ENCODE measurements at places on chromosomes 2 and 18.

DNA sequence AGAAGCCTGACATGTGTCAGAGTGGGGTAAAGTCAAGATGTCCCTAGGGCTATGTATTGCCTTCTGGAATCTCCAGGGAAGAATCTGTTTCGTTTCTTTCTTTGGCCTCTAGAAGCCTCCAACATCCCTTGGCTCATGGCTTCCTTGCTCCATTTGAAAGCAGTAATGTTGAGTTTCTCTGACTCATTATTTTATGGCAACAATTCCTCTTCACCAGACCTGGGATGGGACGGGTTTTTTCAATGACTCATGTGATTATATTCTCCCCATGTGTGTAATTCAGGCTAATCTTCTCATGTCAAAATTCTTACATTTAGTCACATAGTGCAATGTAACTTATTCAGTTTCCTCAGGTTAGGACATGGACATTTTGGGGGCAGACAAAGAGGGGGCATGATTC is 1038.6 kb downstream of the CBLN2 start:
- DNase-seq, result no peak

DNA sequence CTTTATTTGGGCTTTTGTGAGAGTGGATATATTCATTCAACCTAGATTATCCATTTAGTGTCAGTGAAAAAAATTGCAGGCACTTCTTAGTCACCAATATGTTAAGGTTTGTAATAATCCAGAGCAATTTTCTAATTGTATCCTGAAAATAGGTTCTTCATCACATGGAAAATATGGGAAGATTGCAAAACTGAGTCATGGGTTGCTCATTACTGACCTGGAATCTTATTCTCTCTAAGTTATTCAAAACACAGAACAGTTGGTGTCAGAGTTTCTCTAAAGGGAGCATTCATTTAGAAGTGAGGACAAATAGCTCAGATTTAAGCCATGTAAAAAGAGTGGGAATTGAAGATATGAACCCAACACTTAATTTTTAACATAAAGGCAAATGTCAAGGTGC is 181.3 kb downstream of the IKZF2 start:
- no peak for DNase-seq

DNA sequence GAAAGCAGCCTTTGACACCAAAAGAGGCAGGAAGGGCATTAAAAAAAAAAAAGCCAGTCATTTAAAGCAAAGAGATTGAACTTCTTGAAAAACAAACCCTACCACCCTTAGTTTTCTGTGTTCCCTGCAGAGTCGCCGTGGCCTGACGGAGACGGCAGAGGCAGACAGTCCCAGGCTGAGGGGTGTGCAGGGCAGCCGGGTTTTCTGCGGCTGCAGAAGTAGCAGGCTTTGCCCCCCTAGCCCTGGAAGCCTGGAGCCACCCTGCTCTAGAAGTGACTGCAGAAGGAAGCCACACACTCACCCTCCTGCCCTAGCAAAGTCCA is 2.8 kb downstream of the INPP5D start:
- DNase-seq, result no peak

GRCh38 chr2:155250800-155251199 is 552.3 kb downstream of the KCNJ3 start:
- DNase-seq, result peak; percentile 37

- no peak for DNase-seq
Measured at GRCh38 chr2:216687646-216688045, 7.7 kb downstream of the IGFBP5 start.

DNA sequence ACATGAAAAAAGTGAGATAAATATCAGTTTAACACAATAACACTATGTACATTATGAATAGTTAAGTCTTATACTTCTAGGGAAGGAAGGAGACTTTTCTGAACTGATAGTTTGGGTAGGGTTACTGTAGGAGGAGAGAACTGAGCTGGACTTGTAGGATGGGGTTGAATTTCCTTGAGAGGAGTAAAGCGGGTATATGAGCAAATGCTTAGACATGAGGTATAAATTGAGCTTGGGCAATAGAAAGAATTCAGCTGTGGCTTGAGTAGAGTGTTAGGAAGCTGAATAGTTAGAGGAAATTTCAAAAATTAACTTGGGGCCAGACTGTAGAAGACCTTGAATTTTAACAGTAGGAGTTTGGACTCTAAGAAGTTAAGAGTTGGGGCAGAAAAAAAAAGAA is 45.1 kb downstream of the LCLAT1 start:
- no peak for DNase-seq

GRCh38 chr18:48885924-48886400 is 64.8 kb downstream of the SMAD7 start:
- no peak for DNase-seq

GRCh38 chr2:50395605-50396297 is 636.2 kb downstream of the NRXN1 start:
- no peak for DNase-seq

DNA sequence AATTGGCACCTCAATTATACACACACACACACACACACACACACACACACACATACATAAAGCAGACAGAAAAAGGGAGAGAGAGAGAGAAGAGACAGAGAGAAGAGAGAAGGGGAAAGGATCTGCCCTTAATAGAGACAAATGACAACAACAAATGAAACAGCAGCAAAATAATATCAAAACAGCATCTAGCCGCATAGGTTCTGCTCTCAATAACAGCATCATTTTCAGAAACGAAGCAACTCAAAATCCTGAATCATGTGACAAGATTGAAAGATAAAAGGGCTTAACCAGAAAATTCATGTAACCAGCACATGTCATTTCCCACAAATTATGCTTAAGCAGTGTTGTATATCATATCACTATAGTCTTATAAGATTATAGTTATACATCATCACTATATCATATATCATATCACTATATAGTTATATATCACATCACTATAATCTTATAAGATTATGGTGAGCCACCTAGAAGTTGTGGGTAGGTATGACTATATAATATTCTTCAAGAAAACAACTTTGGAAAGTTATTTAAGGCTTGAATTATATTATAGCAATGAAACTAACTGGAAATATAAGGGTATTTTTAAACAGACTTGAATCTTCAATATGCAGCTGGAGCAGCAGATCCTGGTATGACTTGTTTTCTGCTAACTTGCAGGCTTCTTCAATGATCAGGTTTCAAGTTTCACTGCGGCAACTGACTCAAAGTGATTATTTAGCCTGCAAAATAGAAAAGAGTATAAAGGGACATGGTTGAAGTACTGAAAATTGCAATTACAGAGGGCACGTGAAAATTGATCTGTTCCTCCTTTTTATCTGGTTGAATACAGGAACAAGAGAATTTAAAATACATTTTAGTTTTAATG is 16.1 kb upstream of the VPS54 start:
- DNase-seq, result no peak

GRCh38 chr2:15729001-15729400 is 137.3 kb downstream of the DDX1 start:
- DNase-seq, result no peak

DNA sequence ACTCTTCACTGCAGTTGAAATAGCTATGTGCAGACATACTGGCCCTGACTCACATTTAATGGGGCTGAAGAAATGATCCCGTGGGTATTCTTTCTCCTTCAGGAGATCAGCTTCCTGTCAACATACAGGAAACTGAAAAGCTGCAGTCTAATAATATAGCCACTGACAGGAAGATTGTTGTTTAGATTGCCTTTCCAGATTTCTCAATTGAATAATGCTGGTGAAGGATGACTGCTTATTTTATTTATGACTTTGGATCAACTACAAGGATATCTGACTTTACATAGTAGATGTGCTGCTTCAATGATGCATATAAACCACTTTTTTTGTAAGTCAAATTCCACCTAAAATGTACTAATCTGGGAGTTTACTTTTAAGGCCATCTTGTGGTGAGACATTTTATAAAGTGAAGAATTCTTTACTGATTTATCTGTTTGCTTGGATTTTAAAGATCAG is 93.4 kb upstream of the MAP4K3 start:
- DNase-seq, result no peak

GRCh38 chr2:239629926-239630617 is 229.3 kb upstream of the HDAC4 start:
- DNase-seq, result no peak

DNA sequence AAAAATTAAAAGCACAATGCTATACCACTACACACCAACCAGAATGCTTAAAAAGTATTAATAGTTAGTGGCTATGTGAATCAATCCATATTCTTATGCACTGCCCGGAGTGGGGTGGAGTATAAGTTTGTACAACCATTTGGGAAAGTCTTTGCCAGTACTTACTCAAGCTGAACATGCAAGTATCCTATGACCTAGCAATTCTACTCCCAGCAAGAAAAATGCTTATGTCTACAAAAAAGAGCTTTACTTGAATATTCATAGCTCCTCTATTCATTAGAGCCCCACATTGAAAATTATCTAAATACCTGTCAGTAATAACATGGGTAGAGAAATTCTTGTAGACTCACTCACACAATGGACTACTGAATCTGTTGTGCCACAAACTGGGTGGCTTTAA is 21.4 kb upstream of the CNOT11 start:
- DNase-seq, result no peak

DNA sequence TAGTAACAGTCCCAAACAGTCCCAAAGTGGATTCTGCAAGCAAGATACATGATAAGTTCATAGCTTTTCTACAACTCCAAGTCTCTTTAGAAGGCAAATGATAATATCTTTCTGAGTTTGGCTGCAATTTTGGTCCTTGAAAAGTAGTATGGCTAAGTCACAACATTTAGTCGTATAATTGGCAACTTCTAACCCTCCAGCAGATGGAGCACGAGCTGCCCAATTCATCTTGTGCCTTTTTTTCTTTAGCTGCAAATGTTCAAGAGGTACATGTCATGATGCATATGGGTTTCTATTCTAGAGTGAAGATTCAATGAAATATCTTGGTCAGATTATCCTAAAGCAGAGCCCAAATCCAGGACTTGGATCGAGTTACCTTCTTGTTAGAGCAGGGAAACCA is 127.0 kb upstream of the KLHL14 start:
- DNase-seq, result no peak

DNA sequence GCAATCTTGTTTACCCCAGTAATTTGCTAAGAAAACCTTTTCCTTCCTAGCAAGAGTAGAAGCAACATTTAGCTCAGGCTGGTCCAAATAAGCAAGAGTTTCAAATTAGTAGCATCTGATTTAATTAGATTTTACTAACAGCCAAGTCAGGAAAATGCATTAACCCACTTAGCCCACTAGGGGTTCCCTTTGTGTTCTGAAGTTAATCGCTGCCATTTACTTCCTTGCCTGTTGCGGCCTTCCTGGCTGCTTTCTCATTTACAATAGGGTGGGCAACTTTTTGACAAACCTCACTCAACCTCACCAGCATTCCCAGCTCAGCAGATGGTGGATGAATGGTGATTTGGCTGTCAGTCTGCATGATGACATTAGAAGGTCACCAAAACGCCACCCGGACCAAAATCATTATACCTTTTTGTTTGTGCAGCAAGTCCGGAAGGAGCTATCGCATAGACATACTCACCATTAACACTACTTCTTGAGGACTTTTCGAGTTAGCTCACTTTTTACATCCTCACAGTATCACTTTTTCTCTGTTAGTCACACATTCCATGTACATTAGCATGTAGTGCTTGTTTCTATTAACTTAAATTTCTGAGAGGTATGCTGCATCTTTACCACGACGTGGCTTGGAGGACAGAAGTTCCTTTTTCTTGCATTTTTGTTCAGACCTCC is 101.5 kb upstream of the SETBP1 start:
- DNase-seq, result peak; percentile 46

DNA sequence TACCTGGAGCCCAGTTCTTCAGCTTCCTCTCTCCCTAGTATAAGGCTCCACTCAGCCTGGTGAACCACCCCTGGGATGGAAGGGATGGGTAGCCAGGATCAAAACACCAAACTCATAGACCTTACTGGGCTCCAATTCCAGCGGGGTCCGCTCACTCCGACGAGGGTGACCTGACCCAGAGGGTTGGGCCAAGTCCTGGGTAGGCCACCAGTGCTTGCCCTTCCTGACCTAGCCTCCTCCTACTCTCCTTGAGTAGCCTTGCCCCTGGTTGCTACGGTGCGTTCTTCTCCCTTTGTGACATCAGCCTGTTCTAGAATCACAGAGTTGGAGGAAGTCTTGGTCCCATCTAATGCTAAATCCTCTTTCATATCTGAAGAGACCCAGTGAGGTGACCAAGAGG is 537 bp upstream of the STAT4 start:
- no peak for DNase-seq

DNA sequence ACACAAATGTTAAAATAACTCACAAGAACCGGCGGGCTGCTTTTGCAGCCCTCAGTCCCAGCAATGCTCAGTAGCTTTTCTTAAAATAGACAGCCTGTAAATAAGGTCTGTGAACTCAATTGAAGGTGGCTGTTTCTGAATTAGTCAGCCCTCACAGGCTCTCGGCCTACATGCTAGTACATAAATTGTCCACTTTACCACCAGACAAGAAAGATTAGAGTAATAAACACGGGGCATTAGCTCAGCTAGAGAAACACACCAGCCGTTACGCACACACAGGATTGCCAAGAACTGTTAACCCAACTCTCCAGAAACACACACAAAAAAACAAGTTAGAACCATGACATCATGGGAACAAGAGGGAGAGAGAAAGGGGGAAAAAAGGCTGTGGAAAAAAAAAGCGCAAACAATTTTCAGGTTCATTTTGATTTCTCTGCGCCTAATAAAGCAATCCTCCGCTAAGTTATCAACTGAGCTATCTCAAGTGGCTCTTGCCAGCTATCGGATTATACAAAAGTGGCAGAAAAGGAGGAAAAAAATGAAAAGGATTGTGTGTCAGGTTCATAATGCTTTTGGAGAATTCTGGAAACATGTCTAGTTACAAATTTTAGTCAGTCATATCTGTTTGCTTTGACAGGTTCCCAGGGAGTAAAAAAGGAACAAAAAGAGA is 89.1 kb downstream of the ZEB2 start:
- DNase-seq, result peak; percentile 65

DNA sequence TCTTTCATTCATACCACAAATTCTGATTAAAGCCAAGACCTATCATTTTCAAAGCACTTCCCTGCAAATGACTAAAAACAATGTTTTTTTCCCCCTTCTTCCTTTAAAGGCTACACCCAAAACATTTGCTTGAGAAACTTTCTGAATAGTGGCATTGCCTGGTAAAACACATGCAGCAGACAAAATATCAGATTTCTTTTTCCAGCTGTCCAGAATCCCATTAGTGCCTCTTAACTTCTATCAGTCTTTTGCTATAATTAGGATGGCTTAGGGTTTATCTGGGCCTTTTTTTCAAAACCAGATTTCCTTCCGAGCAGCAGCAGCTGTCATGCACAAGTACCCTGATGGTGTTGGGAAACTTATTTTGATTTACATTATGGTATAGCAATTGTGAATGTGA is 50.6 kb downstream of the ALPK2 start:
- DNase-seq, result peak; percentile 96

- peak; percentile 68 for DNase-seq
Measured at GRCh38 chr2:129877795-129878775, 101.4 kb upstream of the RAB6C start.

- no peak for DNase-seq
Measured at GRCh38 chr2:220148471-220149248, 521.2 kb downstream of the SLC4A3 start.

DNA sequence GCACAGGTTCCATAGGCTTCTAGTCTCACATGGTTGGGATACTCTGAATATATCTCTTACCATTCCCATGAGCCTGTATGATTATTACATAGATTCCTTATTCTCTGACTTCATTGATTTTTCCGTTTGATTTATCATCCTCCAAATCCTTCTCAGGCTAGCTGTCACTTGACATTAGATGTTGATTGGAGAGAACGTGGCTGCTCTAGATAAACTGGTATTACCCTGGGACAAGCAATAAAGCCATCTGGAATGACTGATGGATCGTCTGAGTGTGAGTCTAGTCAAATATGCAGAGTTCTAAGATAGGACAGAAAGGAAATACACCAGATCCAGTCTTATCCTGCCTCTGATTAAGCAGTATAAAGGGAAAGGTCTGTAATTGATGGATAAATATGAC is 325.6 kb upstream of the EPHA4 start:
- DNase-seq, result no peak

- DNase-seq, result no peak
Measured at GRCh38 chr2:158297606-158298005, 158.9 kb downstream of the CCDC148 start.
